ENCODE measurements at places on chromosomes 1 and 21.

- no peak for DNase-seq
These were observed 63.4 kb upstream of the L1TD1 start for GRCh38 chr1:62131093-62131725.

- no peak for DNase-seq
These were observed 10.4 kb downstream of the COL18A1 start for GRCh38 chr21:45415188-45415942.

GRCh38 chr1:4976859-4977440 lies 322.5 kb downstream of the AJAP1 start:
- no peak for DNase-seq

- no peak for DNase-seq
These were observed 10.9 kb downstream of the GNB1 start for GRCh38 chr1:1879942-1880341.

DNA sequence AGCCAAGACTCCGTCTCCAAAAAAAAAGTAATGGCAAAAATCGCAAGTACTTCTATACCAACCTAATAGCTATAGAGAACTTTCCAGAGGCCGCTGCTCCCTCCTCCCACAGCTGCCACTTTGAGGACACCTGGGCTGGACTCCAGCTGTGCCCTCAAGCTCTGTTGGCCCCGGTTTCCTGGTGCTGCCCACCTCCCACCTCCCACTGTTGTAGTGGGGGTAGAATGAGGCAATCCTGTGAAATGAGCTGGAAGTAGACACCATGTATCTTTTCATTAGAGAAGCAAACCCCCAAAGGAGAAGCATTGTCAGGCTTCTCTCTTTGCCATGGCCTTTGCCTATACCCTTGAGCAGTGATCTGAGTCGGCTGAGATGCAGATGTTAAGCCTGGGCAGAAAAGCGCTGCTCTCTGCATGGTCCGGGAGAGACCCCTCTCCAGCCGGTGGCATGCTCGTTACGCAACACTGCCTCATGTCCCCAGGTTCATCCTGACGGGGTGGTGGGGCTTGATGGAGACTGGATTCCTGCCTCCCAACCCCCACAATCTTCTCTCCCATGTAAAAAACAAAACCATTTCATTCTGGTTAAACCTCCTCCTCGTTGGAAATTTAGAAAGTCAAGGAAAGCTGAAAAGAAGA lies 39.7 kb downstream of the SIM2 start:
- DNase-seq: no peak

- no peak for DNase-seq
These were observed 9.8 kb upstream of the COL6A1 start for GRCh38 chr21:45971616-45972352.

DNA sequence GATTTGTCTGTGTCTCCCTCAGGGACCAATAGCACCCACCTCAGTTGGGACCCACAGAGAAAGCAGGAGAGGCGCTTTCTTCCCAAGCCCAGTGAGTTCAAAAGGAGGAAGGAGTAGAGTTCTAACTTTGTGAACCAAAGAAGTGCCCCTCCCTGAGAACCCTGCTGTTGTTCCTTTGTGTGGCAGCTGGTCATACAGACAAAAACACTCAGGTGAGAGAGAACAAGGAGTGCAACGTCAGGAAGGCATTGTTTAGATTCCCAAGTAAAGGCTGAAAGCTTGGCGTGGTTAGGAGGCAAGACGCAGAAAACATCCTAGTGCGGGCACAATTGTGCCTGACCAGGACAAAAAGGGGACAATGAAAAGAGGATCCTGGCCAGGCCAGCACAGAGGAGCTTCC lies 654.6 kb downstream of the KIF26B start:
- no peak for DNase-seq

DNA sequence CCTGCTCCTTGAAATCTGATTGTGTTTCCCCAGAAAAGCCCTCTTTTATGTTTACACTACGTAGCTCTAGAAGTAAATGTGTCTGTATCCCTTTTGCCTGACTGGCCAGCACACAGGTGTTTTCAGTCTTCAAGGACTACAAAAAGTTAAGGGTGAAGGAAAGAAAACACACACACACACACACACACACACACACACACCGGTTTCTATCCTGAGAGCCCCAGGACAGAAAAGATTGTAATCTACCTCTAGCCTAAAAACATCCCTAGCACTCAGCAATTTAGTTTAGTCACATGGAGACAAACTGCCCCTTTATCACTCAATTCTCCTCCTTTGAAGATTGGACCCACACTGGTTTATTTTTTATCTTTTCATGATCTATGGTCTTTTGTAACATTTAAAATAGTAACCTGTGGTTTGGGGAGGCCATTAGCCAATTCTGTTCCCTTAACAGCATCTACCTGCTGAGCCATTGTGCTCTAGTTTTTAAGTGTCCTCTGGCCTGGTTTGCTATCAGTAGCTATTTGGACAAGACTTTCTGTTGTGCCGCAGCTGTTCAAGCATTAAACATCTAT lies 15.8 kb upstream of the TRIM45 start:
- DNase-seq: no peak

- DNase-seq: no peak
These were observed 24.3 kb downstream of the LDLRAP1 start for GRCh38 chr1:25567710-25568089.

DNA sequence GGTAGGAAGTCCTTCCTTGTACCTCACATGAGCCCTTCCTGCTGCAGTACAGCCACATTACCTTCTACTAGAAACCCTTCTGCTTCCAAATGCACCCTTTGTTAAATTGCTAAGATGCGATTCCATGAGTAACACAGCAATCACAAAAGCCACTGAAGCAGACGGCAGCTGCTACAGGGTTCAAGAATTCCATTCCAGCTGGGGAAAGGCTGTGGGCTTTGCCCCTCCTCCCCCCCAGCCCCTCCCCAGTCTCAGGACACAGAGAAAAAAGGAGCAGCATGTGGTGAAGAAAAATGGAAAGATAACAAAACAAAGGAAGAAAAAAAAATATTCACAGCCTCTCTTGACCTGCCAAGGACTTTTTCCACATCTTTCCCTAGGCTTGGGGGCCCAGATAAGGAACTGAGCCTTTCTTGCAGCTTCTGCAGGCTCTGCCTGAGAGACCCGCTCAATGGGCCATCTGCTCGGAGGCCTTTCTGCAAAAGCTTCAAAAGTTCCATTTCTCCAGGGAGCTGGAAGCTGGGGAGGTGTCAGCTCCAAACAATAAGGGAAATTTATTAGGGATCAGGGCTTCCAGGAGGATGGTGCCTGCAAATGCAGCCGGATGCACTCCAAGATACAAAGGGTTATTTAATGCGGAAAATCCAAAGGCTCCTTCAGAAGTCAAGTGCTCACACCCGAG lies 72.1 kb downstream of the SYT2 start:
- no peak for DNase-seq

DNA sequence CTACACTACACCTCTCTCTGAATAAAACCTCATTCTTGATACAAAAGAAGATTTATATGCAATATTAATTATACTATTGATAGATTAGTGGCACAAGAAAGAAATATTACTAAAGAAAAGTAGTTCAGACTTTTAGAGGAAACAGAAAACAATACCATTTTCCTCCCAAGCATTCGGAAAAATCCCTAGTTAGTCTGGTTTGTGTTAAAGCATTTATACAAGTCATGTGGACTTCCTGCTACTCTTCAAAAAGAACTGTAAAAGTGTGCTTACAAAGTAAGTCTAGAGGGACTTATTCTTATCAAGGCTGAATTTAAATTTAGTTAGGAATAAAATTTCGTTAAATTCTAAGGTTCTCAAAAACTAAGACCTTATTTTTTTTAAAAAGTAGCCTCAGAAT lies 129.1 kb downstream of the ATP1B1 start:
- DNase-seq: no peak

DNA sequence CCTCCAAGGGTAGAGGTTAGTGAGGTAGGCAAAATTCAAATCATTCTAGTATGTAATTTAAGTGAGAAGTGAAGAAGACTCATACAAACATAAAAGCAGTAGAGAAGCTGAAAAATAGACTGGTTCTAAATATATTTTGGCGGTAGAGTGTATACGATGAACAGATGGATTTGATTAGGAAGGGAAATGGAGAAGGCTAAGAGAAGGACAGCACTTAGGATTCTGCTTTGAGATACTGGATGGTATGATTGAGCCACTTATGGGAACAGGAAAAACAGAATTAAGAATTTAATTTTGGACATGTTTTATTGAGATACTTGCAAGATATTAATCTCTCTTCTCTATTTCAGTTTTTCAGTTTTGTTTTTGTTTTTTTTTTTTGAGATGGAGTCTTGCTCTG lies 60.1 kb downstream of the EPB41 start:
- no peak for DNase-seq

GRCh38 chr1:166836733-166837132 lies 2.5 kb upstream of the POGK start:
- DNase-seq: no peak

DNA sequence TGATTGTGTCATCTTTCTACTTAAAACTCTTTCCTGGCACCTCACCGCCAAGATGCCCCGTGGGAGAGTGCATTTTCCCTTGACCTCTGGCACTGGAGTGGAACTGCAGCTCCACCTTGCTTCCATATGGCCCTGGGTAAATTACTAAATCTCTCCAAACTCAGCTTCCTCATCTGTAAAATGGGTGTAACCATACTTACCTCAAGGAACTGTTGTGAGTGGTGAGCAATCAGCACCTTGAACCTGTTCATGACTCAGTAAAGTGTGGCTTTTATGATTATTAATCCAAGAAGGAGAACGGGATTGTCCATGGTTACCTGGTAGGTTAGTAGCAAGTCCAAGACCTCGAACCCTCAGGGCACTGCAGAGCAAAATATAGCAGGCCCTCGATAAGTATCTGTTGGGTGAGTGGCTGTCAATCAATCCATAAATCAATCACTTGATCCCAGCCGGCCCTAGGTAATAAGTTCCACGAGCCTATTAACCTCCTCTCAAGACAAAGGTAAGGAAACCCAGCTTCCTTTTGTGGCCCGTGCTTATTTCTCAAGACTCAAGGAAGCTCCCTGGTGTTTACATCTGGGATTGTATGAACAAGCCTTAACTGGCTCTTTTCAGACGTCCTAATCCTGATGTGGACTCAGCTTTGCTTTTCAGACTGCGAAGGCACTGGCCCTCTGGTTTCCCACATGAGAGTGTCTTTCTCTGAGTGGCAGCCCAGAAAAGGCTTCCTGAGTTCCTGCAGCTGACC lies 114.0 kb upstream of the GJB5 start:
- no peak for DNase-seq

- DNase-seq: no peak
These were observed 164.6 kb downstream of the NCAM2 start for GRCh38 chr21:21162786-21163185.

GRCh38 chr21:33881689-33882440 lies 33.7 kb downstream of the ATP5PO start:
- no peak for DNase-seq

GRCh38 chr1:18828224-18828623 lies 31.2 kb downstream of the TAS1R2 start:
- DNase-seq: no peak

DNA sequence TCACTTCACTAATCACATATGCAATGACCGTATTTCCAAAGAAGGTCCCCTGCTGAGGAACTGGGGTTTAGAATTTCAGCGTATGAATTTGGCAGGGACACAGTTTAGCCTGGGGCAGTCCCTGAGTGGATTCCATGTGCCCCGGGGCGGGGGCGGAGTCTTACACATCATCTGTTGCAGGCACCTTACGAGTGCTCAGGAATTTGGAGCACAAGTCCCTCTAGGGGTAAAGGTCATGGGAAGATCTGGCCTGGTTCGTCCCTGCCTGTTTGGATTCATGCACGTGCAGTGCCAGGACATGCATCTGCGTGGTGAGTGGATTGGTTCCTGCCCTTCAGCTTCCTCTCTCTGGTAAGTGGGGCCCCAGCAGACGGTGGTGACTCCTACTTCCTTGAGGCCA lies 208.3 kb upstream of the C1orf174 start:
- DNase-seq: no peak

- no peak for DNase-seq
These were observed 135.0 kb downstream of the LHX4 start for GRCh38 chr1:180365039-180365438.

- DNase-seq: no peak
These were observed 215.9 kb downstream of the TOMM20 start for GRCh38 chr1:234912548-234913277.

DNA sequence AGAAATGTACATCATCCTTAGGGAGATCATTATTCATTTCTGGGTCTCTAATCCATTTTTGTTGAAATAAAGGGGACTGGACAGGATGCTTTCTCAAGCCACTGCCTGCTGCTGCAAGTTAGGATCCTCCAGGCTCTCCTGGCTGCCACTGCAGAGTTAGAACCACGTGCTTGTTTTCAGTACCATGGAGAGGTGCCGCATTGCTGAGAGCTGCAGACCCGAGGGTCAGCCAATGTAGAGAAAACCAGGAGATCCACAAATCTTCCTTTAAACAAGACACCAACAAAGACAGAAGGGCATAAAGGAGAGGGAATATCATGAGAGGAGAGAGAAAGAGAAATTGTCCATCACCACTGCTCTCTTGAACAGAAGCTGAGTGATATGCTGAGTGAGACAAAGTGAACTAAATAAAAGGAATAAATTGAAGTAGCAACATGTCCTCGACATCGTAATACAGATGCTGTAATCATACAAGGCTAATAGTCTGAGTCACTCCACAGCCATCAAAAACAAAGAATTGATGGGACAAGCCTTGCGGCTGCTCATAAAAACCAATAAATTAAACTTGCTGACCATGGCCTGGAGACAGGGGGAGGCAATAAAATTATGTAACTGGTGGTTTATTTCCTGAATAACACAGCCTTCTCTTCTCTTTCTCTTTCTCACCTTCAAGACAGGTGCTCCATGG lies 255.7 kb downstream of the OMA1 start:
- no peak for DNase-seq

Data from cortex of kidney (tissue), 1 donor.